IPS DF 6.9 (cell line): ENCODE measurements at places on chromosomes 7 and 10.

DNA sequence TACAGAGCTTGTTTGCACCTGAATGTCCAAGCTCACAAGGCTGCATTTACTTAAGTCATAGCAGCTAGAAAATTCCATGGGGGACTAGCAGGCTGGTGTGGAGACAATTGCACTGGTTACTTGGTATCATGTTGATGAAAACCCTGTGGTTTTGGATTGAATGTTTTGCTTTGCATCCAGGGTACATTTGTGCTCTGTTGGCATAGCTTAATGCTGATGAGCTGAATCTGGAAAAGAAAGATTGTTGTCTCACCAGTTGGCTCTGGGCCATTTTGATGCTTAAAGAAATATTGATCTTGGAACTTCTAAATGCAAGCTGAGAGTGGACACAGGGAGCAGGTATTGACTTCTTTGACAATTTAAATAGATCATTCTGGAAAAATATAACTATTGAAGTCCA, 122.5 kb upstream of the MBL2 start:
- DNase-seq, result no peak

- DNase-seq, result no peak
Measured at GRCh38 chr10:80609331-80609730, 71.6 kb downstream of the SH2D4B start.

GRCh38 chr10:105189463-105189800, 548.3 kb downstream of the SORCS3 start:
- DNase-seq, result no peak

- DNase-seq, result no peak
Measured at GRCh38 chr7:152514771-152515105, 78.9 kb upstream of the KMT2C start.

- DNase-seq, result no peak
Measured at GRCh38 chr7:131629217-131629882, 72.9 kb upstream of the PODXL start.

GRCh38 chr7:122604251-122604650, 94.7 kb downstream of the RNF133 start:
- no peak for DNase-seq

GRCh38 chr7:55570218-55570873, 2.0 kb downstream of the VOPP1 start:
- DNase-seq, result no peak

DNA sequence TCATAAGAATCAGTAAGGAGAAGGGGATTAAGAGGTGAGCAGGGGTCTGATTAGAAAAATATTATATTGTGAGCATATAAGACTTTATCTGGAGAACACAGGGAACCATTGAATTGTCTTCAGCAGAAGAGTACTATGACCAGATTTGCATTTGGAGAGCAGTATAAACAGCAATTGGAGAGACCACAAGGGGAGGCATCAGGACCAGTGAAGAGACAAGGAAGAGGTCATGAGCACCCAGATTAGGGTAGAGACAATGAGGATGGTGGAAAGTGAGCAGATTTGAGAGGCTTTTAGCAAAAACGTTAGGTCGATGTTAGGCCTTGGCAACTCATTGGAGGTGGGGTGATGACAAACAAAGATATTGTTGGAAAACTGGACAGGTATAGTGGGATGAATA, 13.0 kb upstream of the SMIM30 start:
- no peak for DNase-seq
